ENCODE measurements at places on chromosomes 5 and 9. TPM values are rescaled to one million over a fixed set of nuclear protein-coding genes. Genes with fewer than 3 reads are reported as not detected.

DNA sequence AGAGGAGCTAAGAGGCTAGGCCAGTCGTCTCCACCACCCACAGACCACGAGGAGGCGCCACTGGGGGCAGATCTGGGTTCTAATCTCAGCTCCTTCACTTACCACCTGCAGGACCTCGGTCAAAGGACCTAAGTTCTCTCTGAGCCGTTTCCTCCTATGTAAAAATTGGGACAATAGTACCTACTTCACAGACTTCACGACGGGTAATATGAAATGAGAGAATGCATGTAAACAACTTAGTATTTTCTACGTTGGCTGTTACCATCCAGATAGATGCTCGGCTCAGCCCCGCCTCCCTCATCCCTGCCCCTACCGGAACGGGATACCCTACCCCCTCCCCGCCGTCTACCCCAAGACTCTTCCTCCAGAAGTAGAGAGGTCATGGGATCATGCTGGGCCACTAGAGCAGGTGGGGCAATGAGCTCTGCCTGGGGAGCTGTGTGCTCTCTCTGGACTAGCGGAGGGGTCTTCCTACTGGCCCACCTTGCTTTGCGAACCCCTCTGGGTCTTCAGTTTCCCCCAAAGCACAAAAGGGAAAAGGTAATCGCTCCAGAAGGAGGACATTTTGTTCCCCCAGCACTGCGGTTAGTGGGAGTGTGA lies 541 bp downstream of the GNPDA1 start:
- DNase-seq: peak; percentile 81

DNA sequence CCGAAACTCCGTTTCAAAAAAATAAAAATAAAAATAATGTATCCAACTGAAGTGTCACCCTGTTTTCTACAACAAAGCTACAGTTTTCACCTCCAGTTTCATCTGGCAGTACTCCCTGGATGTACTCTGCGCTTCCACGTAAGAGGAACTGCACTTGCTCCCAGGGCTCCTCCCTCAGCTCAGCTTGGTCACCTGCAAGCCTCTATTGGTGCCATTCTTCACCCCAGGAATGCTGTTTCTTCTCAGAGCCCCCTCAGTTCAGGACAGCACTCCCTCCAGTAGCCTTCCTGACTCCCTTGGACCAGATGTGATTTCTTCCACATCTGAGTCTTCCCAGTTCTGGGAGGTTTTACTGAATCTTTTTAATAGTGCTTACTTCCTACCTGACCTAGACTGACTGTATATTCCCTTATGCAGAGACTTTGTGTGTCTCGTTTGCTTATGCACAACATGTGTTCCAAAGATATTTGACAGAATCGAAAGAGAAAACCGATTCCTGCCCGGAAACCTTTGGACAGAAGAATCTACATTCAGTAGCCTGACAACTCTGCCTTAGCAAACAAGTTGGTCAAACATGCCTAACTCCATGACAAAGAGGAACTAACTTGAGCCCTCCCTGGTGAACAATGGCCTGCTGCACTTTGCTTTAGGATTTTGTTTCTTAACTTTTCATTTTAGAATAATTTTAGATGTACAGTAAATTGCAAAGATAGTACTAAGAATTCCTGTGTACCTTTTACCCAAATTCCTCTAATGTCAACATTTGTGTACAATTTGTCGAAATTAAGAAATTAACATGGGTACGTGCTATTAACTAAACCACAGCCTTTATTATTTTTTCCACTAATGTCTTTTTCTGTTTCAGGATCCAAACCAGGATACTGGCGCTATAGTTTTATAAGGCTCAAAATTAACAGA lies 814 bp downstream of the CCDC125 start:
- DNase-seq: peak; percentile 30

DNA sequence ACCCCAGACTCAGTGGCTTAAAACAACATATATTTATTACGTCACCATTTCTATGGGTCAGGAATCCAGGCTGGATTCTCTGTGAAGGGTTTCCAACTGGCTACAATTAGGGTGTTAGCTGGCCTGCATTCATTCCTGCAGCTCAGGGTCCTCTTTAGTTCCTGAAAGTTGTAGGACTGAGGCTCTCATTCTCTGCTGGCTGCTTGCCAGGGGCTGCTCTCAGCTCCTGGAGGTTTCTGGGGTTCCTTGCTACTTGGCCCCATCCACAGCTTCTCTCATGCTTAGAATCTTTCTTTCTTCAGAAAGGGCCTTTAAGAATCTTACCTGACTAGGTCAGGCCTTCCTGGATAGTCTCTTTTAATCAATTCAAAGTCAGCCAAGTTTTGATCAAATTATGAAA lies 424.6 kb downstream of the GADD45G start:
- no peak for DNase-seq

Gene ACOT12
- total RNA-seq: not detected

Gene SLC36A2
- not detected for total RNA-seq

Gene TAF11L10
- not detected for total RNA-seq

GRCh38 chr5:76820526-76820890 lies 1.7 kb downstream of the F2RL1 start:
- DNase-seq: no peak

DNA sequence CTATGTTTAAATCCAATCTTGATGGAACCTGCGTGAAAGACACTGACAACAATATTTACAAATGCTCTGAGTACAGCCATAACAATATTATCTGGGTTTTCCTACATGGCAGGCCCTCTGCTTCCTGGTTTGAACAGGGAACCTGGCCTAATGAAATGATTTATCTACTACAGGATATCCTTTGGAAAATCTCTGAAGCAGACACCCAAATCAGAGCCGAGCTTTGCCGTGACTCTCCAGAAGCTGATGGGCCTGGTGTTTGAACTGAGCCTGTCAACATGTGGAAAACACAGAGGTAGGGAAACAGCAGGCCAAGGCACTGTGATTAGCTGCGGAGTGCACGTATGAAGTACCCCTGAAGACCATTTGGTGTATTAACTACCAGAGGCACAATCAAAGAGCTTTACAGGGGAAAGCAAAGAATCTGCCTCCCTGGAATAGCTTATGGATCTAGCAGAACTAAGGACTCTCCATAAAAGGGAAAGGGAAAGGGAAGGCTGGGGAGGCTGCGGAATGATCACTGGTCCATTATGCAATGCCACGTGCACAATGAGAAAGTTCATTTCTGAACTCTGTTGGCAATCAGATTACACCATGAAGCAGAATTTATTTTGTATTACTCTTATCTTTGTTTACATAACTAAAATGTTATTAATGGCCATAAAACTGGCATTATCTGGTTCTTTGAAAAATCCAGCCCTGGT lies 321.9 kb downstream of the EBF1 start:
- DNase-seq: no peak

- no peak for DNase-seq
Observed at GRCh38 chr5:103357636-103358035, 99.1 kb downstream of the MACIR start.

DNA sequence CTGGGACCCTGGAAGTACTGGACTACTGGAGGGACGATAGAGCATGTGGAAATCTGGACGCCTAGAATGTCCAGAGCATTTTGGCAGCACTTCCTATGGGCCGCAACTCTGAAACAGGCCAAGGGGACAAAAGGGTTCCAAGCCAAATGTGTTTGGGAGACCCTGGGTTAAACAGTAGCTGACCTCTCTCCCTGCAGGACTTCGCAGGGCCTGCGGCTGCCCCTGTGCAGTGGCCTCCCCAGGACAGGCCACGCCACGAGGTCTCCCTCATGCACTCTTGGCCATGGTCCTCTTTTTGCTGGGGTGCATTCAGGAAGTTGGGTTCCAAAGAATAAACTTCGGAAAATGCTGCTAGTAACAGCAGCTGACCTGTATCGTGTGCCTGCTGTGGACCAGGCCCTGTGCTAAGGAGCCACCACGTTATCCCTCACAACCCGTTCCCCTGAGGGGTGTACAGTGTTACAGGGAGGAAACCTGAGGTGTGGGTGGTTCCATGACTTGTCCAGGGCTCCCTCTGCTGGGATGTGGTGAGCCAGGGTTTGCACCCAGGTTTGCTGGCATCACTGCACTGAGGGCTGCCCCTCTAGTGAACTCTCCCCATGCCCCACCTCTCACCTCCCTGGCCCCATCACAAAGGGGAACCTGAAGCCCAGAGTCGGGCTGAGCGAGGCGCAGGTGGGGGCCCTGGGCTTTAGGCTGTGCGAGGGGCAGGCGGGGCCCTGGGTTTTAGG lies 79.4 kb downstream of the AMBP start:
- peak; percentile 21 for DNase-seq

- peak; percentile 98 for DNase-seq
Observed at GRCh38 chr9:126719618-126720031, 85.2 kb upstream of the ZBTB43 start.

- no peak for DNase-seq
Observed at GRCh38 chr5:93998951-93999455, 257.6 kb upstream of the POU5F2 start.

Gene DMRT3
- not detected for total RNA-seq

- peak; percentile 18 for DNase-seq
Observed at GRCh38 chr5:96703384-96703920, 41.3 kb downstream of the CAST start.

Gene SHC3
- total RNA-seq: 2.5 TPM

DNA sequence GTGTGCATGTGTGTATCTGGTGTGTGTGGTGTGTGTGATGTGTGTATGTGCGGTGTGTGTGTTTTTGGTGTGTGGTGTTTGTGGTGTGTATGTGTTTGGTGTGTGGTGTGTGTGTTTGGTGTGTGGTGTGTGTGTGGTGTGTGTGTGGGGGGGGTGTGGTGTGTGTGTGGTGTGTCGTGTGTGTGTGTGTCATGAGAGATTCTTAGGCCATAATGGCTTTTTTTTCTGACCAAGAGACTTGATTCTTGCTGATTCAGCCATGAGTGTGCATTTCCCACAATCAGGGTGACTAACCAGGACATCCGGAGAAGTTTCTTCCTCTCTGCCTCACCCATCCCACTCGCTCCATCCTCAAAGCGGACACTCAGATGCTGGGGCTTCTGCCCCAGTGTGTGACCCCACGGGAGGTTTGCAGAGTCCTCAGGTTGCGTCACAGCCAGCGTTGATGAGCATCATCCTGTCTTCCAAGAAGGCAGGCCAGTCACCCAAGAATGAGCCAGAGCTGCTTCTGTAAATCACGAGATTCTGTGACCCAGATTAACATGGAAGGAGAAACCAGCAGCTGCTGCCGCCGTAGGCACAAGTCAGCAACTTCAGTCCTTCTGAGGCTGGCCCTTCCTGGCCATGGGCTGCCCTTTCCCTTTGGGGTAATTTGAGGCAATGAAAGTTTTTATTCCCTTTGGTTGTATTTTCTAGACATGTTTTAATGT lies 12.5 kb upstream of the CTSL start:
- peak; percentile 27 for DNase-seq

DNA sequence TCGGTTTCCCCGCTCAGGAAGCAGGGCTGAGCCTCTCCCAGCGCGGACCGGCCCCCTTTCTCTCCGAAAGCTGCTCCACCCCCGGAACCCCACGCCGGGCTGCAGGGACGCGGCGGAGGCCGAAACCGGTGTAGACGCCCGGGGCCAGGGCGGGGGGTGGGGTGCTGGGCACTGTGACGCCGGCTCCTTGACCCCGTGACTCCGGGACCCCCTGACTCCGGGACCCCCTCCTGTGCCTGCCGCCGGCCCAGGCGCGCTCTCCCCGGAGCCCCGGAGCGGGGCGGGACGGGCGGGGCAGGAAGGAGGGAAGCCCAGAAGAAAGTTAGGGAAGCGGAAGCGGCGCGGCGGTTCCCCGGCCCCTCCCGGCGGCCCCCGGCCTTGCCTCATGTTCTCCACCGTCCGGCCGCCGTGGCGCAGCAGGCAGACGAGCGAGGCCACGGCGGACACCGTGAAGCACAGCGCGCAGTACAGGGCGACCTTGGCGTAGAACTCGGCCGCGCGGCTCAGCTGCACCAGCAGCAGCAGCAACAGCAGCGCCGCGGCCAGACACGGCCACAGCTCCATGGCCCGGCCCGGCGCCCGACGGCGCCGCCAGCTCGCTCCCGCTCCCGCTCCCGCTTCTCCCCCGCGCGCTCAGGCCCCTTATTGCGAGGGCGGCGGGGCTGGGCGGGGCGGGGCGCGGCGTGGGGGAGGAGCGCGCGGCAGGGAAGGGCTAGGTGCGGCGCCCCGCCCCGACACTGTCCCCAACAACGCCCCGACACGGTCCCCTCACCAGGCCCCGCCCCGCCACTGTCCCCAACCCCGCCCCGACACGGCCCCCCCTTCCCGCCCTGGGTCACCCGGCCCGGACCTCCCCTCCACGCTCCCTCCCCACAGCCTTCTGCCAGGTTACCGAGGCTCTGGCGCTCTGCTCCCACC lies at the start of gene AGPAT2:
Gene AGPAT2, minus strand, starts transcription at position 664 of the 918 bp plus-strand sequence. Its CDS starts 100 bp downstream, at position 564.
- DNase-seq: peak; percentile 57

DNA sequence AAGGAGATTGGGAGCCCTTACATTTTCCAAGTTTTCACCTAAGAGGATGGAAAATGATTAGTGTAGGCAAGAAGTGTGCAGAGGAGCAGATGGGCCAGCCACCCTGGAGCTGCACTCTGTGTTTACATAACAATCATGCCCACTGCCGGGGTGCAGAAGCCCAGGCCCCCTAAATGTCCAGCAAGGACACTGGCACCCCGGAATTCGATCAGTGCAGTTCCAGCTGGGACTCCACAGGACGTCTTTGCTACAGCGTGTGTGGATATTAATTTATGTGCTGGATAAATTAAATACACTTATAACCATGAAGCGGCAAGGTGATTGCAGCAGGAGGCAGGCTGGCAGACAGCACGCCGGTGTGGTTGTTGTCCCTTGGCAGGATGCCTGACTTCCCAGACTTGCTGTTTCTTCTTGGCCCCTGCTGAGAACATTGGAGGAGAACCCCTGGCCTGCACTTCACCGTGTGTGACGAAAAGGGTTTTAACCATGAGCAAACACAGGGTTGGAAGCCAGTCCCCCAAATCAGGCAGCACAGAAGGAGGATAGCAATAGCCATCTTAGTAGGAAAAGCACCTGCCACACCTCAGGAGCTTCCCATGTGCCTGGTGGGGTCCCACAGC lies 73.7 kb downstream of the GADD45G start:
- DNase-seq: peak; percentile 45

DNA sequence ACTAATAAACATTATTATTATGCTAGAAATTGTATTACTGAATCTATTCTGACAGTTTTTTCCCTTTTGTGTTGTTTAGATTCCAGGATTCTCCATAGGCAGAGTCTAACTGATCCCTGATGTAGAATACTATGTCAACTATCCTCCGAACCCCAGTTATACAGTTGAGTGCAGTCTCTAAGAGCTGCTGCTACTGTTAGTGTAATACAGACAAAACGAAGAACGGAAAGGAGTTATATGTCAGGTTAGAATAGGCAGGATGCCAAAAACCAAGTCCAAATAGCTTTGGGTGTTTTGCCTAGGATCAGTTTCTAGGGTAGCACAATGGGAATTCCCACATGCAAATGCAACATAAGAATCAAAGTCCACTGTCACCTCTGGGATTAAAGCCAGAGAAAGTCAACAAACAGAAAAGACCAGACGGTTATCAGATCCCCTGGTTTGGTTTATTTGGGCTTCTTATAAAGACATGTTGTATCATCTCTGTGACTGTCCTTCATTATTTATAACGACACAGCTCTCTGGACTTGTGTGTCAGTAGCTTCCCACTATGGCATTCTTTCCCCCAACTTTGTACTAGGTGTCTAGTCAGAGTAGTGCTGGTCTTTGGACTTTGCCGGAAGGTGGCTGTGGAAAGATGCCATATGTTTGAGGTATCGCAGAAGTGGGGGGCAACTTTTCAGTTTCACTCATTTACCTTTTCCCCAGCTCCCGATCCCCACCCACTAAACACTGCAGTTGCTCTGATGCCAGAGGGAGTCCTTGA lies 14.9 kb upstream of the TMEM38B start:
- no peak for DNase-seq

Data from GM23338 (cell line).